Dermis microvascular lymphatic vessel endothelial cell (primary cell): ENCODE measurements at places on chromosomes 6 and 20. TPM values are rescaled to one million over a fixed set of nuclear protein-coding genes. Genes with fewer than 3 reads are reported as not detected.

LY6G5C gene
- total RNA-seq, result 1.2 and 1.9 TPM in 2 replicates

MED20 gene
- total RNA-seq, result 28.5 and 34.3 TPM in 2 replicates

SCRT2 gene
- not detected in 2 replicates for total RNA-seq

PRKN gene
- 0.39 and 1.3 TPM in 2 replicates for total RNA-seq

SEMG1 gene
- not detected in 2 replicates for total RNA-seq

PRICKLE4 gene
- total RNA-seq, result 6.4 and 9.5 TPM in 2 replicates

BNIP5 gene
- total RNA-seq, result not detected in 2 replicates

MCHR2 gene
- total RNA-seq, result not detected in 2 replicates

PRDM1 gene
- total RNA-seq, result 1.3 and 1.5 TPM in 2 replicates

MATN4 gene
- total RNA-seq, result under 0.01 TPM in 2 replicates

LHFPL5 gene
- total RNA-seq, result not detected in 2 replicates

RRAGD gene
- total RNA-seq, result 0.26 and 0.76 TPM in 2 replicates

TMEM217 gene
- 8.6 and 11.3 TPM in 2 replicates for total RNA-seq

RNF182 gene
- 0.38 and 1.2 TPM in 2 replicates for total RNA-seq

PHACTR3 gene
- 2.4 and 3.2 TPM in 2 replicates for total RNA-seq

SLC4A11 gene
- total RNA-seq, result 6.9 and 26.0 TPM in 2 replicates
